ENCODE measurements at places on chromosomes 11 and 22. TPM values are rescaled to one million over a fixed set of nuclear protein-coding genes. Genes with fewer than 3 reads are reported as not detected.

The CASP12 gene
- total RNA-seq = 5.9 TPM

The SMCO4 gene
- total RNA-seq = 6.2 TPM

The CRYBB3 gene
- total RNA-seq = not detected

The LMO2 gene
- 149 TPM for total RNA-seq

The LRRC56 gene
- 0.68 TPM for total RNA-seq

The ACTN3 gene
- total RNA-seq = 0.14 TPM

- no peak for DNase-seq
Observed at GRCh38 chr11:35247863-35248262, 108.9 kb downstream of the CD44 start.

GRCh38 chr22:29750559-29751538, 16.0 kb downstream of the ZMAT5 start:
- DNase-seq = peak; percentile 12

DNA sequence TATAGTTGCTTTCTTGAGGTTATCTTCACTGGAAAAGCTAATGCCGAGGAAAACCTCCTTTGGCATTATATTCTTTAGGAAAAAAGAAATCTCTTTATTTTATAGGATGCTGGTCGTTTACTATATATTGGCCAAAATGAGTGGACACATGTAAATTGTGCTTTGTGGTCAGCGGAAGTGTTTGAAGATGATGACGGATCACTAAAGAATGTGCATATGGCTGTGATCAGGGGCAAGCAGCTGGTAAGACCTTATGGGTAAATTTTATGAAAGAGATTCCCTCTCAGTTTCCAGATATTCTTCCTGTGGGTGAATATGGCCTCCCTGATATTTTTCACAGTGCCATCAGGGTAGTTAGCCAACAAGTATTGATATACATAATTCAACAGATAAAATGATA, 29.4 kb upstream of the TTC36 start:
- DNase-seq = peak; percentile 40

- DNase-seq = no peak
Observed at GRCh38 chr11:76267556-76267955, 61.3 kb upstream of the WNT11 start.

DNA sequence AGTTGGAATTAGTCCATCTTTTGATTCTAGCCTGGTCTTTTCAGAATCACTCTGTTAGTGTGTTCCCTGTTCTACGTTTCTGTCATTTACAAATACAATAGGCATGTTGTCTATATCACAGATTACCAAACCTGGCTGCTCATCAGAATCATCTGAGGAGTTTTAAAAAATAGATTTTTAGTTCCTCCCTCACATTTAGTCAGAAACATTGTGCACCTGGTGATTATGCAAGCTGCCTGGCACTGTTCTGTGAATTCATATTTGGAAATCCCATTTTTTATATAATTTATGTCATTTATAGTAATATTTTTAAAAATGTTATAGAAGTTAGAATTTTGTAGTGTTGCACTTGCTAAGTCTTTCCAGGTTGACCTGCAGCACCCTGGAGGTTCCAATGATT, 107.3 kb downstream of the PDE3B start:
- no peak for DNase-seq

- DNase-seq = no peak
Observed at GRCh38 chr11:117761993-117762392, 35.0 kb downstream of the DSCAML1 start.

DNA sequence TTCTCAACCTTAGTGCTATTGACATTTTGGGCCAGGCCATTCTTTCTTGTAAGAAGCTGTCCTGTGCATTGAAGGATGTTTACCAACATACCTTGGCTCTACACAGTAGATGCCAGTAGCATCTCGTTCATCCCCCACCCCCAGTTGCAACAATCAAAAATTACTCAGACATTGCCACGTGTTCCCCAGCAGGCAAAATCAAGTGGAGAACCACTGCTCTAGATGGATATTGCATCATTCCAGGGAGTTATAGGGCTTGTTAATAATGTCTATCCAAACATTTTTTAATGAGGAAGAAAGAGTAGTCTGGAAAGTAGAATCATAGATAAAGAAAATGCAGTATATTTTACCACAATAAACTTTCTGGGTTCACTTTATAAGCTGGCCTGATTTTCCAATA, 64.1 kb downstream of the PRMT3 start:
- no peak for DNase-seq

GRCh38 chr11:46437122-46437689, 45.6 kb upstream of the CHRM4 start:
- DNase-seq = peak; percentile 31

GRCh38 chr11:129798212-129798611, 17.4 kb upstream of the TMEM45B start:
- DNase-seq = no peak

- peak; percentile 84 for DNase-seq
Observed at GRCh38 chr11:9726321-9727022, 62.6 kb downstream of the SWAP70 start.

GRCh38 chr22:33209930-33210784, 152.0 kb upstream of the SYN3 start:
- DNase-seq = peak; percentile 33

DNA sequence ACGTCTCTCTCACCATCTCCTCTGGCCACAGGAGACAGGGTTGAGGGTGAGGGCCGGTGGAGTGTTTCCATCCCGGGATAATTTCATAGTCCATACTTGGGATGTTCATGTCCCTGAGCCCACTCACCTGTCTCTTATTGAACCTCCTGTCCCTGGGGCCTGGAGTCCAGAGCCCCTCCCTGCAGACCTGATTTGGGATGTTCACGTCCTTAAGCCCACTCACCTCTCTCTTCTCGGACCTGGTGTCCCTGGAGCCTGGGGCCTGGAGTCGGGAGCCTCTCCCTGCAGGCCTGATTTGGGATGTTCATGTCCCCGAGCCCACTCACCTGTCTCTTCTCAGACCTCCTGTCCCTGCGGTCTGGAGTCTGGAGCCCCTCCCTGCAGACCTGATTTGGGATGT, 868.2 kb downstream of the BRD1 start:
- no peak for DNase-seq

GRCh38 chr11:114984611-114985163, 306.4 kb downstream of the NXPE2 start:
- no peak for DNase-seq

GRCh38 chr22:27749597-27750225, 51.8 kb downstream of the MN1 start:
- DNase-seq = no peak

GRCh38 chr22:41445129-41446056, 1.2 kb downstream of the TOB2 start:
- DNase-seq = peak; percentile 26

GRCh38 chr22:30460147-30460546, 11.7 kb downstream of the SEC14L3 start:
- no peak for DNase-seq

DNA sequence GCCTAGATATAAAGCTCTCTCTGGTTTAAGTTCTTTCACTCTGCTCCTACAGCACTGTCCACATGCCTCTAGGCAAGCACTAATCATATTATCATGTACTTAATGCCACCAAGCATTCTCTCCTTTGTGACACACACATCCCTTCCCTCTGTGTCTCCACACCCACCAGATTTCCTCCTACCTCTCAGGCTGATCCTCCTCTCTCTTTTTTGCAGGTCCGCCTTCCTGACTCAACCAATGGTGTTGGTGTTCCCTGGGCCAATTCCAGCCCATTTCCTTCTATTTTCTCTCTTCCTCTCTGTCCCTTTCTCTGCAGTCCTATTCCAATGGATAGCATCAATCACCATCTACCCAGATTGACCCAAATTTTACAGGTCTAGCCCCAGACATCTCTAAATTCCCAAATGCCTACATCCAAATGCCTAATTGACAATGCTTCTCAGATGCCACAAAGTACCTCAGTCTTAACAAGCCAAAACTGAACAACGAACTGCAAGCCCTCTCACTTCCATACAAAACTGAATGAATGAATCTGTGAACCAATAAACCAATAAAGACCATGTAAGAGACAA, 504 bp upstream of the ZNF215 start:
- DNase-seq = peak; percentile 20

DNA sequence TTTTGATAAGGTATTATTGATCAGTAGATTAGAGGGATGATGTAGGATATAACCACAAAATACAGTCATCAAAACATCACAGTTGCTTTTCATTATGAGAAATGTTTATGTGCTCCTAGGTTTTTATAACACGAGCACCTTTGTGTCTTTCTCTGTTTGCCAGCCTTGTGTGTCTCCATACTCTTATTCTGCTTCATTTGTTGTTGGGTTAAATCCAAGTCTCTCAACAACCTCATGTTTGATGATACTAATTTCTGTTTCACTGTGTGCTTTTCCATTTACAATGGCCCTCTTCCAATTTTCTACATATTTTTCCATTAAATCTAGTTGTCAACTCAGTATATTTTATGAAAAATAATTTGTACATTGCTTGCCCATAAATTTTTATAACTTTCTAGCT, 107.7 kb upstream of the POU2AF2 start:
- no peak for DNase-seq

- DNase-seq = no peak
Observed at GRCh38 chr22:36381513-36382128, 6.1 kb downstream of the MYH9 start.

DNA sequence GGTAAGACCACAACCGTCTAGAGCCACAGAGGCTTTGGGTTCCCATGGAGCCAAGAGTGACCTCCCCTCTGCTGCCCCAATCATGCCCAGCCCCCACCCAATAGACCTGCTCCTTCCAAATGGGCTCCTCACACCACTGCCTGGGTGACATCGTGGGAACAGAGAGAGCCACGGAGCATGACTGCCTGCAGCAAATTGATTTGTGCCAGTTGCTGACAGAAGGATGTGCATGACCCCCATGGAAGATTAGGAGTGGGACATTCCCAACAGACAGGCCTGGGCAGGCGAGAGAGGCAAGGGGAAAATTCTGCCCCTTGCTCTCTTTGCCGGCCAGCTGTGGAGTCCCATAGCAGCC, 88.5 kb downstream of the TENM4 start:
- DNase-seq = no peak

DNA sequence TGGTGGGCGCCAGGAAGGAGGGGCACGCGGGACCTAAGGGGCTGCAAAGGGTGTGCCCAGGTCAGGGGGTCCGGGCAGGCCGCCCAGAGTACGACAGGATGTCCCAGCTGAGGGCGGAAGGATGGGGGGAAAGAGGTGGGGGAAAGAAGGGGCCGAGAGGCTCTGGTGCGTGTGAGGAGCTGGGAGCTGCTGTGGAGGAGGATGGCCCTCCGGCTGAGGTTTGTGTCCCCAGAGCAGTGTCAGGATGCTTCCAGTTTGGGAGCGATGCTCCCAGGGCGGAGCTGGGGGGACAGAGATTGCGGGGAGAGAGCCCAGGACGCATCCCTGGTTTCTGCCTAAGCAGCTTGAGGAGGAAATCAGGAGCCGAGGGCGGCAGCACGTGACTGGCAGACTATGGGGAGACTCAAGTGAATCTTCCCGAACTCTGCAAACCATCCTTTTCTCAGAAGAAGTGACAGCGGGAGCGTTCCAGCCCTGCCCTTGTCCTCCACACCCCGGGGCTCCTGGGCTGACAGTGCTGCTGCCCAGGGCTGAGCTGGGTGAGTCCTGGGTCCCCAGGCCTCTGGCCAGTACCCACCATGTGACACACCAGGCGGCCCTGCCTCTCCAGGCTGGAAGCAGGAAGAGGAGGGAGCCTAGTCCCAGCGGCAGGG, 19.7 kb upstream of the TTLL12 start:
- no peak for DNase-seq

GRCh38 chr11:130455483-130456127, 7.2 kb downstream of the ADAMTS15 start:
- no peak for DNase-seq

DNA sequence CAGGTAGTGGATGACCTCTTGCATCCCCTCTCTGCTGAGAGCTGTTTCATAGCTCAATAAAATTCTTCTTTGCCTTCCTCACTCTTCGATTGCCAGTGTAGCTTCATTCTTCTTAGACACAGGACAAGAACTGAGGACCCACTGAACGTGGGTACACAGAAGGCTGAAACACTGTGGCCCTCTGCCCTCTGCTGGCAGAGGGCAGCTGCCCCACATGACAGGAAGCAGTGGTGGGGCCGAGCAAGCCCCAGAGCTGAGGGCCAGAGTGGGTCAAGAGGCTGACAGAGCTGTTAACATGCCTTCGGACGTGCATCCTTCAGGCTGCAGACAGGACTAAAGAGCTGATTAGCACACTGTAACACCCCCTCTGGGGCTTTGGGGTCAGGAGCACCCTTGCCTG, 15.6 kb downstream of the SMC1B start:
- peak; percentile 22 for DNase-seq

DNA sequence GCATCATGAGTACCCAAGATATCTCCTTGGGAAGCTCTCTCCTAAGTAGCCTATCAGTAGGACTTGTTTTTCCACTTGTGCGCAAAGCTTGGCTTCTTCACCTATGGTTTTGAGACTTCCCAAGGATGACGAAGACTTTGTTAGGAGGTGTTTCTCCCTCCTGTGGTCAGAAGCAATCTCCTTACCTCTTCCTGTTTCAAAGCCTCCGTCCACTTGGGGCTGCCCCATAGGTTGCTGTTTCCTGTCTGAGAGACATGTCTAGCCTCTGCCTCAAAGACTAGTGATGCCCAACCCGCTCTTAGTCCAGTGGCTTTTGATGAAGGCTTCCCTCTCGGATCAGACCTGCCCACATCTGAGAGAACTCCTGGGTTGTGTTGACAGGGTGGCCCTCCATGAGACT, 92.9 kb downstream of the TRAF6 start:
- DNase-seq = no peak

- no peak for DNase-seq
Observed at GRCh38 chr11:94826415-94826814, 58.3 kb downstream of the AMOTL1 start.
